ENCODE measurements at places on chromosomes 2 and 18.

- no peak for DNase-seq
Observed at GRCh38 chr2:217800433-217801114, 202.2 kb downstream of the TNS1 start.

- DNase-seq = no peak
Observed at GRCh38 chr2:71743995-71744675, 290.8 kb downstream of the DYSF start.

DNA sequence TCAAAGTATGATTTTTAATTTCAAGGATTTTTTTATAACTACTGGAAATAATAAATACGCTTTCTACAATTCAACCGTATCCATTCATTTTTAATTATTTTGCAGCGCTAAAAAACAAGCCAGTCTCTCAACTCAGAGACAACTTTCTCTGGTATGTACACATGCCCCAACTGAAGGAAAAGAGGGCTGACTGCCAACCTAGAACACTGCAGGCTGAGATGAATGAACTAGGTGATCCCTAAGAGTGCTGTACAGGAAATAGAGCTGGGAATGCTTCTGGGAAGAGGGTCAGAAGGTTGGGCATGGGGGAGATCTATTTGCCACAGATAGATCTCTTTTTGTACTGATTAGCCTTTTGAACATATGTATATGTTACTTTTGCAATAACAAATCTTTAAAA, 460.1 kb downstream of the NR4A2 start:
- no peak for DNase-seq

DNA sequence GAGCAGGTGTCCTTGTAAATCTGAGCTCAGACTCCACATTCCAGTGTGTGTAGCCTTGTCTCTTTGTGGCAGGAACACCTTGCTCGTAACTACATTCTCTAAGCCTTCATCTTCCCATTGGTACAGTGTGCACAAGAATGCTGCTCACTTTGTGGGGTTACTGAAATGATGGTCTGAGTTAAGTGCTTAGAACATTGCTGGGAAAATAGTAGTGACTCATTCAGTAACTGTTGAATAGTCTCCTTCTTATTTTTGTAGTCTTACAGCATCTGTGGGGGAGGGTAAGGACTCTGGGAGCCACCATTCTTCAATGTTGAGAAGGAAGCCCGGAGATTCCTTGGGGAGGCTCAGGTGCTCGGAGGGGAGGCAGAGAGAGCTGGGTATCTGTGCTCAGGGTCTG, 236.0 kb upstream of the HDAC4 start:
- no peak for DNase-seq

DNA sequence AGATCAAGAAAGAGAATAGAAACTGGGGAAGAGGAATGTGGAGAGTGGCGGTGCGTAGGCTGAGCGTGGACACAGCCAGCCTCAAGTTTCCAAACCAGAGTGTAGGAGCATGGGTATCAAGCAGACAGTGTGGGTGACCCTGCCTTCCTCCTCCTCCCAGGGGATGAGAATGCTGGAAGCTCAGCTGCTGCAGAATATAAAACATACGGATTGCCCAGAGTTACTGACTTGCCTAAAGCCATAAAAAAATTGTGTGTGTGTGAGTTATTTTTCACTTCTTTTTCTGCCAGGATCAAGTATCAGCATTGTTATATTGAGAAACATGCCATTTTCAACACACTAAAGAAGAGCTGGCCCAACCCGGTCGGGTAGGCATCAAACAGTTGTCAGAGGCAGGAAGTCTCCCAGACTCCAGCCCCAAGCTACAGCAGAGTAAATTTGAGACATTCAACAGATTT, 333.3 kb upstream of the ACVR2A start:
- DNase-seq = no peak

DNA sequence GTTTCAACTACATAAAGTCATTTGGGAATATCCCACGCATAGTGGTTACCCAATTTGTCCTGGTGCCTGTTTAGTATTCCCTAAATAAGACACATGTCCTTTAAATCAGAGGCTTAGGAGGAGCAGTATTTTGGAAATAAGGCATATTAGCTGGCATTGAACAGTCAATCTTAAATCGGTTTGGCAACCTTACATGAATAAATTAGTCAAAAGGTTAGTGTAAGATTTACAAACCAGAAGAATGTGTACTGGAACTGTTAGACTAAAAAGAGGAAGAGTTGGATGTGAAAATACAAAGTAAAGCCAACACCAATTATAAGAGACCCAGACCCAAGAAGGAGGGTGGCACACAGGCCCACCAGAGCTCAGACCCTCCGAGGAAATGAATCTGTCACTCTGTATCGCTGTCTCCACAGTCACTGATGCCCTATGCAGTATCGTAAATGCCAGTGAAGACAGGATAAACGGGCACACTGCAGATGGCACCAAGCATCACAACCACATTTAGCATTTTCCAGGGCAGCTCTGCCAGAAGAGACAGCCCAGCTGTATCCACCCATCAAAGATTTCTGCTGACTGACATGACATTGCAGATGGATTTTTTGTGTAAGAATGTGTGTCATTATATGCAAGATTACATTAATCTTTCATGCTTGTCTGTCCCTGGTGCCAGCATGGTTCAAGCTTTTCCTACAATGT, 90.4 kb downstream of the CERKL start:
- DNase-seq = no peak

- DNase-seq = no peak
Observed at GRCh38 chr2:26533661-26534060, 55.7 kb upstream of the OTOF start.

- no peak for DNase-seq
Observed at GRCh38 chr2:10028407-10028987, 14.9 kb upstream of the KLF11 start.

- no peak for DNase-seq
Observed at GRCh38 chr2:157923598-157924217, 47.6 kb upstream of the ACVR1 start.

DNA sequence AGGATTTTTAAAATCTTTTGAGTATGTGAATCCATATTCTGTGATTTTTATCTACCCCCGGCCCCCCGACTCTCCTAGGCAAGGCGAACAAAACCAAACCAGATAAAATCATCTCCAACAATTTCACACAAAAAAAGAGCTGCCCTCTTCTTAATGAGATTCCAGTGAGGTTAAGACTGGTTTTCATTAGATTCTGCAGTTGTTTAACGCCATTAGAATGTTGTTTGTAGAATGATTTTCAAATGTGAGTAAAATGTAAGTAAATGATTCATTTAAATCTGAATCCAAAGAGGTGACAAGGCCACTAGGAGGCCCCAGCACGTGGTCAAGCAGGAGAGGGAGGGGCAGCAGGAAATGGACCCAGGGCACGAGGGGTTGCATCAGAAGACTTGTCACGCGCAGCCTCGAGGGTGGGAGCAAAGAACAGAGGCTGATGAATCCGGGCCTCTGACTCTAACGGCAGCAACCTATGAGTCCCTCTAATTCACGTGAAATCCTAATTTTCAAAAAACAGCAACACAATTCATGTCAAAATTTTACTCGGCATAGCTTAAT, 24.3 kb upstream of the KLHL29 start:
- no peak for DNase-seq

GRCh38 chr18:63949068-63949737, at the start of gene HMSD:
Gene HMSD (plus strand): TSS chr18:63949301. CDS start chr18:63953456, 4,155 bp downstream.
- DNase-seq = no peak

- DNase-seq = no peak
Observed at GRCh38 chr2:39483534-39483933, 46.4 kb upstream of the MAP4K3 start.

DNA sequence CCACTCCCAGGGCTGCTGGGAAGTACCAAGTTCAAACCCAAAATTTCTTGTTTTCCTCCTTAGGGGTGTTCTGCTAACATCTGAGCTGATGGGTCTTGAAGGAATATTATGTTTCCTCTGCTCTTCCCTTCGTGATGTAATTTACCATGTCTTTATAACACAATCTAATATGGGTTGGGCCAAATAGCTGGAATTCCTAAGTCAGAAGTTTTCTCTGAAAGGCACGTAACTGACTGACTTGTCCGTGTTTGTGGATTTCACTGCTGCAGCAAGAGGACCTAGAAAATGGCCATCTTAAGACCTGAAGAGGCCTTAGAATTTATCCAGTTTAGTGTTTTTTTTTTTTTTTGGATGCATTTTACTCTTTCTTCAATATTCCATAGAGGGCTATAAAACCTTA, 256.7 kb downstream of the DCDC2C start:
- no peak for DNase-seq

- no peak for DNase-seq
Observed at GRCh38 chr2:143522699-143523098, 393.5 kb downstream of the ARHGAP15 start.

Data from AG04450 (cell line).